ENCODE measurements at places on chromosomes 3 and 15. TPM values are rescaled to one million over a fixed set of nuclear protein-coding genes. Genes with fewer than 3 reads are reported as not detected.
A peak's percentile ranks its signal among the peaks of the same experiment; 100 is the strongest.

DNA sequence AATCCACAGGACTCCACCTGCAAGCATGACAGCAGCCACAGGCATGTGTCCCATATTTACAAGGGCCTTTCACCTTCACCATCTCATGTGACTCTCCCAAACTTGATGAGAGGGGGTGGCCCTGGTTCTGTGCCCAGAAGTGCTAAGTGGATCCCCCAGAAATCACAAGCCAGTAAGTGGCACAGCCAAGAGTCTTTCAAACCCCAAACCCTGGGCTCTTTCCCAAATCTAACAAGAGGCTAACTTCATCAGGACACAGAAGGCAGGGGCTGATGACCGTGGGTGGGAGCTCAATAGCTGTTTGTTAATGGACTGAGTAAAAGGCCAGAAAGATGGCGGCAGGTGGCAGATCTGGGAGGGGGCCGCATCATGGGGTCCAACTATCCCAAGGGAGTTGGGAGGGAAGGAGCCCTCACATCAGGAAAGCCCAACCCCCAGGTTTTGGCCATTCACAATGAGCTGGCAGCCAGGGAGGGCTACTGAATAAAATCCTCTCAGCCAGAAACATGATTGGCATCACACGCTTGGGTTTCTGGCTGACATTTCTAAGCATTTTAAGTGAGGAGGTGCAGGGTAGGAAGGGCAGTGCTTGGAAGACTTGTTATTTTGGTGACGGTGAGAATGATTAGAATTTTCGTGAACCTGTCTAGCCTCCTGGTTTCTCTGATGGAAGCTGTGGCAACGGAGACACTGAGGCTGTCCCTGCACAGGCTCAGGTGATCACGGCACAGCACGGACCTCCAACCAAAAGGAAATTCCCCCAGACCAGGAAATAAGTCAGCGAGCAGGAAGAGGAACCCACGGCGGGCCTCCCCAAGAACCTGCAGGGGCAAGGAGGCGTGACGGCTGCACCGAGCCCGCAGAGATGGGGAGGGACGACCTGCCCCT lies 109.3 kb downstream of the OXNAD1 start:
- peaks cover 33% of the 10 kb centered on the region for H3K36me3 ChIP-seq
- no peaks in the 10 kb centered on the region for H3K27me3 ChIP-seq
- no peak for DNase-seq
- no peak overlapping the region for H3K4me3 ChIP-seq
- H3K27ac ChIP-seq: no peak overlapping the region

GRCh38 chr3:88219138-88219792 lies 69.5 kb downstream of the C3orf38 start:
- DNase-seq: peak; percentile 49
- no peaks in the 10 kb centered on the region for H3K27me3 ChIP-seq
- no peak overlapping the region for H3K27ac ChIP-seq
- H3K4me1 ChIP-seq: no peaks in the 10 kb centered on the region

DNA sequence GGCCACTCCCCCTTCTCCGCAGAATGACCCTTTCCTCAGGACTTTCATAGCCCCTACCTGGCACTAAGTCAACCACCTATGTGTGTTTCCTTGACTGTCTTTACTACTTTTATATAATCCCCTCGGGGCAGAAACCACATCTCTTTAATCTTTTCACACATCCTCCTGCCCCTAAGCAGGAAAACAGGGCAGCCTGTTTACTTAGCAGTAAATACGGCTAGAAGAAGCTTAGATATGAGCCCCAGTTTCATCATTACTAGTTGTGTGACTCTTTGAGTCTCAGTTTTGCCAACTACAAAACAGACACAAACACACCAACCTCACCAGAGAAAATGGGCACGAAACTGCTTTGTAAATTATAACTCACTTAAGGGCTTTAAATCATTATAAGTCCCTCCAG lies 98.3 kb downstream of the CYP19A1 start:
- H3K27me3 ChIP-seq: peaks cover 41% of the 10 kb centered on the region
- H3K4me1 ChIP-seq: no peaks in the 10 kb centered on the region
- H3K4me3 ChIP-seq: no peak overlapping the region
- H3K27ac ChIP-seq: no peak overlapping the region

- H3K4me3 ChIP-seq: peak overlapping the region; percentile 81
- no peaks in the 10 kb centered on the region for H3K36me3 ChIP-seq
- H3K27me3 ChIP-seq: no peaks in the 10 kb centered on the region
- peaks cover 25% of the 10 kb centered on the region for H3K4me1 ChIP-seq
Observed at GRCh38 chr3:195907684-195907933, 742 bp downstream of the TNK2 start.

GRCh38 chr3:161236240-161236639 lies 15.1 kb downstream of the NMD3 start:
- no peaks in the 10 kb centered on the region for H3K27me3 ChIP-seq
- no peak overlapping the region for H3K4me3 ChIP-seq
- no peak for DNase-seq
- peaks cover 24% of the 10 kb centered on the region for H3K36me3 ChIP-seq
- no peaks in the 10 kb centered on the region for H3K4me1 ChIP-seq

DNA sequence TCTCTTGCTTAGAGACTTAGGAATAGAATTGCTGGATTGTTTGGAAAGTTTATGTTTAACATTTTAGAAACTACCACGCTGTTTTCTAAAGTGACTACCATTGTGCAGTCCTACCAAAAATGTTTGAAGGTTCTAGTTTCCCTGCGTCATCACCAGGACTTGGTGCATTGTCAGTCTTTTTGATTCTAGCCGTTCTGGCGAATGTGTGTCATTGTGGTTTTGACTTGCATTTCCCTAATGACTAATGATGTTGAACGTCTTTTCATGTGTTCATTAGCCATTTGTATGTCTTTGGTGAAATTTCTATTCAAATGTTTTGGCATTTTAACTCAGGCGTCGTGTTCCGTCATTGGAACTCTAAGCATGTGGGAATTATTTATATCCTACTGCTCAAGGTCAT lies 58.0 kb downstream of the CHD2 start:
- no peaks in the 10 kb centered on the region for H3K27me3 ChIP-seq
- peaks cover 55% of the 10 kb centered on the region for H3K36me3 ChIP-seq
- no peak overlapping the region for H3K4me3 ChIP-seq
- DNase-seq: peak; percentile 39
- peaks cover 4% of the 10 kb centered on the region for H3K4me1 ChIP-seq
- H3K27ac ChIP-seq: no peak overlapping the region

GRCh38 chr3:163450698-163451097 lies 1627.6 kb downstream of the SI start:
- H3K4me3 ChIP-seq: no peak overlapping the region
- H3K4me1 ChIP-seq: no peaks in the 10 kb centered on the region
- DNase-seq: no peak
- no peaks in the 10 kb centered on the region for H3K27me3 ChIP-seq
- no peaks in the 10 kb centered on the region for H3K36me3 ChIP-seq
- no peak overlapping the region for H3K27ac ChIP-seq

DNA sequence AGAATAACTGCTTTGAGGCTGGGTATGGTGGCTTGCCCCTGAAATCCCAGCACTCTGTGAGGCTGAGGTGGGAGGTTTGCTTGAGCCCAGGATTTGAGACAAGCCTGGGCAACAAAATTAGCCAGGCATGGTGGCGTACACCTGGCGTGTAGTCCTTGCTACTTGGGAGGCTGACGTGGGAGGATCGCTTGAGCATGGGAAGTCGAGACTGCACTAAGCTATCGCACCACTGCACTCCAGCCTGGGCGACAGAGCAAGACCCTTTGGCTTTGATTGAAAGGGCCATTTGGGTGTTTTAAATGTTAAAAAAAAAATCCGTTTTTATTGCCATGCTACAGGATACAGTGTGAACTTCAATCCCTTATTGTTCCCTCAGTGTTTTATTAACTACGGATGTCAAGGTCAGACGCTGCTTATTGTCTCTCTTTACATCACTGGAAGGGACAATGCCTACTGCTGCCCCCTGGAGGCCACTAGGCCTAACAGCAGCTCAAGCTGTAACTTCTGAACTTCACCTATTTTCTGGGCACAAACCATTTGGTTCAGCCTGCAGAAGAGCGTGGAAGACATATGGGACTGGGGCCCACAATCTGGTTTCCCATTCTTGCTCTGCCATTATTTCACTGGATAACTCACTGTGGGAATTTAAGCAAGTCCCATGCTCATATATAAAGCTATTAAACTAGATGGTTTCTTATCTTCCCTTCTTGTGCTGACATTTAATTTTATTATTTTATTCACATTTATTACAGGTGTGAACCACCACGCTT lies 15.3 kb upstream of the IREB2 start:
- H3K27ac ChIP-seq: no peak overlapping the region
- peaks cover 20% of the 10 kb centered on the region for H3K27me3 ChIP-seq
- H3K4me1 ChIP-seq: no peaks in the 10 kb centered on the region
- no peaks in the 10 kb centered on the region for H3K36me3 ChIP-seq
- no peak overlapping the region for H3K4me3 ChIP-seq
- peak; percentile 45 for DNase-seq

DNA sequence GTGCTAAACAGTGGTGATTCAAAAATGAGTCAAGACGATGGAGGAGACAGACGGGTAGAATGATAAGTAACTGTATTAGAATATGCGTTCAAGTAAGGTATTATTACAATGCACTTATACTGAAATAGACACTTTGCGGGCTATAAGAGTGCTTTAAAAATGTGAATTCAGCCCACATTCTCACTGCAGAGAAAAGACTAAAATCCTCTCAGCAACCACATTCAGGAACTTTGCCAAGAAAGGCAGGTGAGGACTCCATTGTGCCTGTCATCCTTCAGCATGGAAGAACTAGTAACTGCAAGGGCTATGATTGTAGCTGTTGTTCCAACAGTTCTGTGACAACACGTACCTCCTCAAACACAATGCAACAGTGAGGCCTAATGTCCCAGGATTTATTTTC lies 272.0 kb downstream of the RORA start:
- no peaks in the 10 kb centered on the region for H3K4me1 ChIP-seq
- H3K36me3 ChIP-seq: no peaks in the 10 kb centered on the region

DNA sequence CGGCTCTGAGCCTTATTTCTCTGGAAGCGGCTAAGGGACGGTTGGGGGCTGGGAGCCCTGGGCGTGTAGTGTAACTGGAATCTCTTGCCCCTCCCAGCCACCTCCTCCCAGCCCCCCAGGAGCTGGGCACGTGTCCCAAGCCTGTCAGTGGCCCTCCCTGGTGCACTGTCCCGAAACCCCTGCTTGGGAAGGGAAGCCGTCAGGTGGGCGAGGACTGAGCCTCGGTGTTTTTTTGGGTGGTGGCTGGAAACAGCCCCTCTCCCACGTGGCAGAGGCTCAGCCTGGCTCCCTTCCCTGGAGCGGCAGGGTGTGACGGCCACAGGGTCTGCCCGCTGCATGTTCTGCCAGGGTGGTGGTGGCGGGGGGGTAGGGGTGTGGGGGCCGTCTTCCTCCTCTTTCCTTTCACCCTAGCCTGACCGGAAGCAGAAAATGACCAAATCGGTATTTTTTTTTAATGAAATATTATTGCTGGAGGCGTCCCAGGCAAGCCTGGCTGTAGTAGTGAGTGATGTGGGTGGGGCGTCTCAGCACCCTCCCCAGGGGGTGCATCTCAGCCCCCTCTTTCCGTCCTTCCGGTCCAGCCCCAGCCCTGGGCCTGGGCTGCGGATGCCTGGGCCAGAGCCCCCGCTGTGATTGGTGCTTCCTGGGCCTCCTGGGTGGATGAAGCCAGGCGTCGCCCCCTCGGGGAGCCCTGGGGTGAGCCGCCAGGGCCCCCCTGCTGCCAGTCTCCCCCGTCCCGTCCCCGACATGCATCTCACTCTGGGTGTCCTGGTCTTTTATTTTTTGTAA lies 58.8 kb upstream of the GOLGA8A start:
- no peak for DNase-seq
- no peaks in the 10 kb centered on the region for H3K4me1 ChIP-seq
- H3K4me3 ChIP-seq: no peak overlapping the region
- H3K36me3 ChIP-seq: no peaks in the 10 kb centered on the region
- no peak overlapping the region for H3K27ac ChIP-seq

DNA sequence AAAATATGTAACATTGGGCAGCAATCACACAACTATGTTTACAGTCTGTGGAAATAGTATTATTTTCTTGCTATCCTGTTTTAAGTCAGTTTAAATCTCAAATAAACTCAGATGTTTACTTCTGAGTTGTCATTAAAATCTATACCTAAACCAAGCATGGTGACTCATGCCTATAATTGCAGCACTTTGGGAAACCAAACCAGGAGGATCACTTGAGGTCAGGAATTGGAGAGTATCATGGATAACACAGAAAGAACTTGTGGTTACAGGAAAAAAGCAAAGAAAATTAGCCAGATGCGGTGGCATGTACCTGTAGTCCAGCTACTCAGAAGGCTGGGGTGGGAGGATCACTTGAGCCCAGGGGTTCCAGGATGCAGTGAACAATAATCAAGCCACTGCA lies 631.6 kb upstream of the EPHA6 start:
- no peak overlapping the region for H3K27ac ChIP-seq
- no peaks in the 10 kb centered on the region for H3K4me1 ChIP-seq
- no peaks in the 10 kb centered on the region for H3K36me3 ChIP-seq
- no peak for DNase-seq

- peaks cover 8% of the 10 kb centered on the region for H3K4me1 ChIP-seq
- DNase-seq: no peak
- H3K4me3 ChIP-seq: no peak overlapping the region
- H3K36me3 ChIP-seq: no peaks in the 10 kb centered on the region
Observed at GRCh38 chr15:101100593-101101442, 151.0 kb downstream of the CHSY1 start.

DNA sequence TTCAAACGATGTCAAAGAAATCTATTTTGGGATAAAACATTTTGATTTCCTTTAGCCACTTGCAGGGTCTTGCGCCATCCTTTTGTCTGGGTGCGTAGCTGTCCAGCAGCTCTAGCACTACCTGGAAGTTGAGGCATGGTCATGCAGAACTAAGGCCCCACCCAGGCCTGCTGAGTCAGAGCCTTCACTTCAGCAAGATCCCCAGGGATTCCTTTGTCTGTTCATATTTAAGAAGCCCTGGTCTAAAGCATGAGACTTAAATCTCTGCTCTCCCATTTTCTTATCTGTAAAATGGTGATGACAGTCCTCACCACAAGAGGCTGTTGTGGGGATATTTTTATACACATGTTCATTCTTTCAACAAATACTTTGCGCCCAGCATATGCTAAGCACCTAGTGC lies 99.0 kb upstream of the CTDSPL start:
- H3K27me3 ChIP-seq: peaks cover 42% of the 10 kb centered on the region
- H3K4me3 ChIP-seq: no peak overlapping the region
- no peak for DNase-seq
- peaks cover 4% of the 10 kb centered on the region for H3K4me1 ChIP-seq

Gene GOLGA6B
- not detected for total RNA-seq

Gene ATP13A5
- total RNA-seq: not detected

Gene ITIH1
- total RNA-seq: not detected
